ENCODE measurements at places on chromosomes 6 and 20. TPM values are rescaled to one million over a fixed set of nuclear protein-coding genes. Genes with fewer than 3 reads are reported as not detected.
A peak's percentile ranks its signal among the peaks of the same experiment; 100 is the strongest.

- DNase-seq: no peak
These were observed 658 bp downstream of the RIN2 start for GRCh38 chr20:19758501-19759331.

DNA sequence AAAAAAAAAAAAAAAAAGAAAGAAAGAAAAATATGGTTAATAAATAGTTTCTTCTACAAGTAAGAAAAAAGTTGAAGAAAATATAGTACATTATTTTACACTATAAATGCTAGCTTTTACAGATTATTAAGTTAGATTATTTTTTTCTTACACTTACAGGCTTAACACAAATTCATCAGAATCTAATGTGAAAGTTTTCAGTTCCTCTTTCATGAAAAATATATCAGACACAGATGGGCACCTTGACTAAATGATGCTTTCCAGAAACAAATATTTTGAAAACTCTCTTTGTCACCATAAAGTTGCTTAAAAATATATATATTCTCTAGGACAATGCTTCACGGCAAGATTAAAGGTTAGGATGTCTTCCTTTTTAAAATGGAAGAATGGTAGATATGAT lies 321.8 kb upstream of the HSF2 start:
- DNase-seq: no peak

DNA sequence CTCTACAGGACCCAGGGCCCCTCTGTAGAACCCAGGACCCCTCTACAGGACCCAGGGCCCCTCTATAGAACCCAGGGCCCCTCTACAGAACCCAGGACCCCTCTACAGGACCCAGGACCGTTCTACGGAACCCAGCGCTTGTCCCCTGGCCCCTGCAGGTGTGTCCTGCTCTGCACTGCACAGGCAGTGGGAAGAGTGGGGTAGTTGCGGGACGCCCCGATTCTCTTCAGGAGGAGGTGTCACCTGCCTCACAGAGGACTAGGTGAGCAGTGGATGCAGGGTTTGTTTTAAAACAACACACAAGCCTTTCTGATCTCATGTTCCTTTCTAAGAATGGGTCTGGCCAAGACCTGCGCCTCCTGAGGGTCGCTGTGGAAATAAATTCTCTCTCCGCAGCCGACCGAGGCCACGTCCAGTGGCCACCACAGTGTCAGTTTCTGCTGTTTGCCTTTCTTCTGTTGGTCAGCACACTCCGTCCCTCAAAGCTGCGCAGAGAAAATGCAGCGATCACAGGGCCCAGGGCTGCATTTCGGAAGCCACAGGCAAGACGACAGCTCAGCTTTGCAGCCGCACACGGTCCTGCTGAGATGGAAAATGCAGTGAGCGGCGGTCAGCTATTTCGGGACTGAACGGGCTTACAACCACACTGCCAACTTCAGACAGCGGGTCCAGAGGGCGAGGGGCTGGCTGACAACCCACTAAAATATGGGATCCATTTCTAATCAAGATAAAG lies 135.2 kb downstream of the DLL1 start:
- DNase-seq: no peak

DNA sequence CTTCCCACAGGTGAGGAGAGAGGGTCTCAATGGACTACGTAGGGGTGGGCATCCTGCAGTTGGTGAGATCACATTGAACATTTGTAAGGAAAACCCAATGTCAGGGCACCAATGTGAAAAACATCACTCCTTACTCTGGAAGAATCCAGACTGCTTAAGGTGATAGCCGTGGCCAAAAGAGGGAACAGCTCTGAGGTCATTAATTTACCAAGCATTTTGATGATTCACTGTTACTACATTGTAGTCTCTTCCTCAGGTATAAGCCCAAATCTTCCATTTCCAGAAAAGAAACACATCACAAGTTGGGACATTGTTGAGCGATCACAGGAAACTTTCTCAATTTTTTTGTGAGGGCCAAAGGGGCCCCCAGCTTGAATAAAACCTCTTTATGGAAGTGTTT lies 61.1 kb upstream of the SPTLC3 start:
- no peak for DNase-seq

- DNase-seq: no peak
These were observed 37.5 kb downstream of the SASH1 start for GRCh38 chr6:148379966-148380713.

- no peak for DNase-seq
These were observed 1.4 kb downstream of the FGD2 start for GRCh38 chr6:37006793-37007339.

- no peak for DNase-seq
These were observed 74.5 kb upstream of the SRSF6 start for GRCh38 chr20:43383026-43383795.

GRCh38 chr6:112575309-112575834 lies 228.2 kb downstream of the RFPL4B start:
- DNase-seq: no peak

DNA sequence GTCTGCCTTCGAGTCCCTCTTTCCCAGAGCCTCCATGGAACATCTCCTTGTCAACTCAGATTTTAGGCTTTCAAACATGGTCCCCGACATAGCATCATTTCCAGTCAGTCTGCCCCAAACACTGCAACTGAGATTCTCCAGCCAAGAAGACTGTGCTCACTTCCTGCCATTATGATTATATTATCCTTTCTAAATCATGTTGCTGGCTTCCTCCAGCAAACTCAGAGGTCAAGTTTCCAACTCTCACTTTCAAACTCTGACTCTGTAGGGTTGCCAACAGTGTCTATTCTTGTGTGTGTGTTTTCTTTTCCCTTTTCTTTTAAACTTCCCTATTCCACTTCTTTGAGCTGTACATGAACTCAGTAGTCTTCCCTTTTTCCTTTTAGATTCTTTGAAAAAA lies 61.2 kb upstream of the TRAF3IP2 start:
- no peak for DNase-seq

DNA sequence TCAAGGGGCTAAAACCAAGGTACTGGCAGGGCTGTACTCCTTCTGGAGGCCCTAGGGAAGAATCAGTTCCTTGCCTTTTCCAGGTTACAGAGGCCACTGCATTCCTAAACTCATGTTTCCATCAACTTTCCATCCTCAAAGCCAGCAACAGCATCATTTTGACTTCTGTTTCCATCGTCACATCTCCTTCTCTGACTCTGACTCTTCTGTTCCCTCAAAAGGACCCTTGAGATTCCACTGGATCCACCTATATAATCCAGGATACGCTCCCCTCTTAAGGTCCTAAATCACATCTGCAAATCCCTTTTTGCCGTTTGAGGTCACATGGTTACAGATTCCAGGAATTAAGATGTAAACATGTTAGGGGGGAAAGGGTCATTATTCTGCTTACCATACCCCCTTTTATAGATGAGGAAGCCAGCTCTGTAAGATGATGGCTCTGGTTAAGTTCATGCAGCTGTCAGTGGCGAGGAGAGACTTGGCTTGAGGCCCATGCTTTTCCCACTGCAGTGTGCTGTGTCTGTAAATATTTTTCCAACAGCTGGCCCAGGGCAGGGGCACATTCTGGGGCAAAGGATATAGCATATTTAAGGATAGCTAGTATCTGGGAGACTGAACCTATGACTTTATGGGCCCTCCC lies 114.6 kb downstream of the TNFRSF21 start:
- no peak for DNase-seq

DNA sequence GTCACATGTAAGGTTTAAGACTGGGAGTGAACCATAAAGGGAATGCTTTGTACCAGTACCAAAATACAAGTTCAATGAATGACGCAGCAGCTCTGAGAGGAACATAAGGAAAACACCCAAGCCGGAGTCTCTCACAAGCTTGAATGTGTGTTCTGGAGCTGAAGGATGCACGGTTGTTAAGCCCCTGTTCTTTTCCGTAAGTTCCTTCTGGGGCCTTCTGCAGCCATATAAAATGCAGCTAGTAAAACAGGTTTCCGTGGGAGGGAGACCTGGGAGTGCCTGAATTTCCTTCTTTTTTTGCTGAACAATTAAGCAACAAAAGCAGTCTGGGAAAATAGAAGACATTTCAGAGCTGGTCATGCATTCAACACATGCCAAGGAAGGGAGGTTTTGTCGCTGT lies 73.2 kb upstream of the JAG1 start:
- DNase-seq: no peak

GRCh38 chr20:15930311-15931305 lies 642.6 kb downstream of the KIF16B start:
- no peak for DNase-seq

DNA sequence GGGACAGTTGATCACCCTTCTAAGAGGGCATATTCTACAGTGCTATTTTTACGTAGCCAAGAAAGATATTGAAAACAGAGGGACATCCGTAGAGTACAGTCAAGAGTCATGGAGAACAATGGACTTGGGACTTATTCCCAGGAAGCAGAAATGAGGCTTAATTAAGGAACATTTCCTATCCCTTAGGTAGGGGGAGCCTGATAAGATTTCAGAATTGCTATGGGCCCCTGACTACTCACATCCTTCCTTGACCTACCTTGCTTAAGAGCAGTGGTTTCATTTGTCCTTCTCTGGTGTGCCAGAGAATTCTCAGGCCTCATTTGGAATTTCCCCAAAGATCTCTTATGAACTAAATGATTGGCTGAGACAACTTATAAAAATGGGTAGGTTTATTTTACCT lies 189.5 kb upstream of the DTNBP1 start:
- no peak for DNase-seq

- no peak for DNase-seq
These were observed 807.5 kb upstream of the FLRT3 start for GRCh38 chr20:15144916-15145315.

GRCh38 chr20:43271980-43272379 lies 82.3 kb upstream of the PTPRT start:
- no peak for DNase-seq

DNA sequence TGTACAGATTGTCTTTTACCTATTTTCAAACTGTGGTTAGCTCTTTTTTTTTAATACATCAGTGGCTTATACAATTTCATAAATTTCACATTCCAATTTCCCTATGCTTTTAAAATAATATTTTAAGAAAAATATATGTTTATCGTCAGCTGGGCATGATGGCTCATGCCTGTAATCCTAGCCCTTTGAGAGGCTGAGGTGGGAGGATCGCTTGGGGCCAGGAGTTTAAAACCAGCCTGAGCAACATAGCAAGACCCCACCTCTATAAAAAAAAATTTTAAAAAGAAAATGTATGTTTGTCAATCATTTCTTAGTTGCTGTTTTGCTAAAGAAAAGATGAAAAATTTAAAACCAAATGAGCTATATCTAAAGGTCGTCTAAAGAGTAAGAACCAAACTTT lies 3.4 kb downstream of the GJA1 start:
- DNase-seq: no peak

DNA sequence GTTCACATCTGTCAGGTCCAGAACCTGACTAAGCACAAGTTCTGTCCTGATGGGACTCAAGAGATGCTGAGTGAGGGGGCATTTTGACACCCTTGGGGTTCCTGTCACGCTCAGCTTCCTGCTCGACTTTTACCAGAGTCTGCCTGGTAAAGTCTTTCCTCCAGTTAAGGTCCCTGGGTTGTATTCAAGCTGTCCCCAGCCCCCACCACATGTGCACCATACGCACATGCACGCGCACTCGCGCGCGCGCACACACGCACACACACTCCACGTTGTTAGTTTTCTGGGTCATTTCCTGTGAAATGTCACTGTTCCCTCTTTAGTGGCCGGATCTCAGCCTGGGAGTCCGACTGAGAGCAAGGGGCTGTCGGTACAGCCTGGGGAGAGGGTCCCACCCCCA lies 166.1 kb downstream of the GMPR start:
- DNase-seq: no peak

DNA sequence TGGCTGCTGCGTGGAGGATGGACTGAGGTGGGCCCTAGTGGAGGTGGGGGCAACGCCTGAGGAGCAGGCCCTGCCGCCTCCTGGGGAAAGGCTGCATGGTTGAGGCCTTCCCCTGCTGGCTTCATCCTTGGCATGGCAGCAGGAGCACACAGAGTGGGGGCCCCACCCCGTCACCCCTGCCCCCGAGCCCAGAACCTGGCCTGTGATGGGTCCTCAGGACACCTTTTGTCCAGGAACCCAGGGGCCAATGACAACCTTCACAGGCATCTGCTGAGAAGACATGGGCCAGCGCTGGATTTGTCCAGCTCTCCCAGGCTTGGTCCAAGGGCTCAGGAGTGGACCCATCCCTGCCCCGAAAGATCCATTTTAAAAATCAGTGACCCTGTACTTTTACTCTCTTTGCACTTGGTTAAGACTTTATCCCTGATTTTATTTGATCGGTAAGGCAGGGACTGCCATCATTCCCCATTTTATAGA lies 575 bp upstream of the SLC17A9 start:
- DNase-seq: no peak

DNA sequence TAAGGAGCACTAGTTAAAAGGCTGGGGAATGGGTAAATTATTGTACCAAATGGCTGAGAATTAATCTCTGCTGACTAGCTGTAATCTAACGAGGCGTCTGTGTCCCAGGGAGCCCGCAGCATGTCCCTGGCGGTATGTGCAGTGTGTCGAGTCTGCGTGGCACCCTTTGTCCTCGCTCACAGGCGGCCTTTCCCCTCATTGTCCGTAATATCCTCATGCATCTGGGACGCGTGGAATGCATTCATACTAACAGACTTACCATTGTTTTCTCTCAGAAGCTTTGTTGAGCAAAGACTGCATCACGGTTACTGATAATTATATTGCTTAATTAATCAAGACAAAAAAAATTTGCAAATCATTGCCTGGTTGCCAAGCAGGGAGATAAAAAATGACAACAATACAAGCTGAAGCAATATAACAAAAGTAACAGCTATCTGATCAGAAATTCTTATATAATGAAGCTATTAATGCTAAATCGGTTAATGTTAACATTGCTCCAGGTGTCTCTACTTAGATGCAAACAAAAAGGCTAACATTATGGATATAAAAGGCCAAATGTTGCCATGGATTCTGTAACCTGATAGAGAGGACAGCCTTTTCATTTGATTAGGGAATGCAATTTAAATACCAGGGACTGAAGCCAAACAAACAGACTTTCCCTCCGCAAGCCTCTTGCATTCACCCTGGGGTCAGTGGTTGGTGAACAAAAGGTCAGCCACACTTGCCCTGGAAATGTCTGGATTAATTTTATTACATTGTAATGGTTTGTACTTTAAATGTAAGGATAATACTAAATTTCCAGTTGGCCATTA lies 124.8 kb downstream of the INSM1 start:
- no peak for DNase-seq

GRCh38 chr6:44593539-44593944 lies 206.0 kb downstream of the CDC5L start:
- DNase-seq: peak; percentile 49

DNA sequence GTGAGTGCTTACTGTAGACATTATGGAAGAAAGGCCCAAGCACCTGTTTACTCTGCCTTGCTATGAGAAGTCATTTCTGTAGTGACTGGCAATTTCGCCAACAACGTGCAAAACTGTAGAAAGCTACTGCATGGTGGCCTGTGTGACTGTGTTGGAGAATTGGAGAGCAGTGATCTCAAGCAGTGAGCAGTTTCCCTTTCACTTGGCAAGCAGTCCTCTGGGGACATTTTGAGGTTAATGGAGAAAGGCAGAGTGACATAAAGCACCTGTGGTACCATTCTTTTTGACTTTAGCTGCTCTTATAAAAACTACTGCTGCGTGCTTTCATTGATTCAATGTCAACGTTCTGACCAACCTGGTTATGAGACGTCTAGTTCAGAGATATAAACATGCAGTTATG lies 382.6 kb upstream of the JAG1 start:
- no peak for DNase-seq

Gene MMP24
- 0.99 TPM for total RNA-seq

Gene EFCAB8
- total RNA-seq: 0.51 TPM

Gene TRIM15
- total RNA-seq: not detected

Gene PCMT1
- 44.4 TPM for total RNA-seq

All from mesothelial cell of epicardium (in vitro differentiated cells).